Activated T-cell treated with anti-CD3 and anti-CD28 coated beads for 4 hours (primary cell): ENCODE measurements at places on chromosomes 4 and X.
A peak's percentile ranks its signal among the peaks of the same experiment; 100 is the strongest.

DNA sequence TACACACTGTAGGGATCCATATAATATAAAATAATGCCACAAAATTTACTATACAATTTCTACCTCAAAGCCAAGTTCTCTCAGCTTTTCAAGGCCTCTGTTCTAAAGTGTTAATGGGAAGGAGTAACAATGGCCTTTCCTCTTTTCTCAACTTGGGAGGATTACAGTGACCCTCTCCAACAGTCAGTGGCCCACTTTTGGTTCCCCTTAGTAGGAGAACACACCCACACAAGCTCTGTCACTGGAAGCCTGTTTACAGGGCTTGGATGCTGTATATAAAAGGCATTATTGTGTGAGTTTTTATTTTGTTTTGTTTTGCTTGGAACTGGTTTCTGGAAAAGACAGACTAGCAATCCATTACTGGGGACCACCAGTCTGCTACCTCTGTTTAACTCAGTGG, 1.8 kb downstream of the ARHGEF6 start:
- no peak for DNase-seq

DNA sequence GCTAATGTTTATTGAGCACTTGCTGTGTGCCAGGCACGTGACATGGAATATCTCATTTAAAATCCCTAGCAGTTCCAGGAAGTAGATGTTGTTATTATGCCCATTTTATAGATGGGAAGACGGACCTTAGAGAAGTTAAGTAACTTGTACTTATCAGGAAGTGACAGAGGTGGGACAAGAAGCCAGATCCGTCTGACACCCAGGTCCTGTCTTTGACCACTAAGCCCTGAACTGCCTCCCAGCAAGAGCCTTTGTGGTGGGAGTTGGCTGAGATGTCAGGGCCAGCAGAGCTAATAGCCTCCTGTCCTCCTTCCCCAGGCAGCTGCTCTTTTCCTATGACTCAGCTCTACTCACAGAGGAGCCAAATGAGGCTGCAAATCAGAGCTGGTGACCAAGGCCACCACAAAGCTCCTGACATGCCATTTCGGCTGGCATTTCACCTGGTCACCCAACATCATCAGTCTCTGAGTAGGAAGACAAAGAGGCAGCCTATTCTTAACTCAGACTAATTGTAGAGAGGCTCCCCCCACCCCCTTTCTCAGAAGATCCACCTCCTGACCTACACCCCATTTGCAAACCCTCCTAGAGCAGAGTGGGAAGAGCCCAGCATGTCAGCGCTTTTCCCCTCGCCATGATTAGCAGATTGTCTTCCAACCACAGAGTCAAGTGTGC, 175.1 kb upstream of the KIT start:
- DNase-seq = no peak

GRCh38 chrX:14359316-14359715, 170.0 kb upstream of the GLRA2 start:
- DNase-seq = no peak

GRCh38 chr4:61318431-61318830, 118.3 kb downstream of the ADGRL3 start:
- no peak for DNase-seq

GRCh38 chr4:53682196-53682595, 90.9 kb upstream of the LNX1 start:
- no peak for DNase-seq

DNA sequence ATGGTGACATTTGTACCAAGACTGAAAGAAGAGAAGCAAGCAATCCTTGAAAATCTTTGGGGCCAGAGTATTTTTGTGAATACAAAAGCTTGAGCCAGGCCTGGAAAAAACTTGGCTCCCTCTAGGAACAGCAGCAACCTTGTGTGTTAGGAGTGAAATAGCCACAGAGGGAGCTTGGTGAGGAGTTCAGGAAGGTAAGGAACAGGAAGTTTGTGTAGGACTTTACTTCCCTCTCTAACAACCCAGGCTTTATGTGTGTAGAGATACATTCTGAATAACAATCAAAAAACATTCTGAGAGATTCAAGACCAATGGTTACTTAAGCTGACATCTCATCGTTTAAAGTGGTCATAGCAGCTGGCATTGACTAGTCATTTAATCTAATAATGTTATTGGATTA, 668.5 kb downstream of the PCDH18 start:
- no peak for DNase-seq

DNA sequence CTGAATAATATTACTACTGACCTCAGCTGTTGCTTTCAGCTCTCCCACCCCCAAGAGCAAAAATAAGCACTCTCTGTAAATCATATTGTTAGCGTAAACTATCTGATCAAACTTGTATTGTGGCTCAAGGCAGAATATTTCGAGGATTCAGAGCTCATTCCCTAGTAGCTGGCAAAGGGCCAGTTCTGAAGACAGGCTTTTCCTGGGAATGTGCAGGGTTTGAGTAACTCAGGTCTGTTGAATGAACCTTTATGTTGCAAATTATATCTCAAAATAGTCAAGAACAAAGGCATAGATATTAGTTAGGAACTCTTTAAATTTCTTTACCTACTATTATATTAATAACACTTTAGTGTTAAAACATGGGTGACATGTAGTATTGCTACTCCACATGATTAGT, 454.9 kb downstream of the CCSER1 start:
- no peak for DNase-seq

- DNase-seq = peak; percentile 2
These were observed 65.6 kb downstream of the JAKMIP1 start for GRCh38 chr4:6134612-6135220.

- no peak for DNase-seq
These were observed 6.7 kb upstream of the LRBA start for GRCh38 chr4:151021637-151022334.

GRCh38 chr4:139919004-139919403, 235.0 kb downstream of the MAML3 start:
- DNase-seq = no peak

DNA sequence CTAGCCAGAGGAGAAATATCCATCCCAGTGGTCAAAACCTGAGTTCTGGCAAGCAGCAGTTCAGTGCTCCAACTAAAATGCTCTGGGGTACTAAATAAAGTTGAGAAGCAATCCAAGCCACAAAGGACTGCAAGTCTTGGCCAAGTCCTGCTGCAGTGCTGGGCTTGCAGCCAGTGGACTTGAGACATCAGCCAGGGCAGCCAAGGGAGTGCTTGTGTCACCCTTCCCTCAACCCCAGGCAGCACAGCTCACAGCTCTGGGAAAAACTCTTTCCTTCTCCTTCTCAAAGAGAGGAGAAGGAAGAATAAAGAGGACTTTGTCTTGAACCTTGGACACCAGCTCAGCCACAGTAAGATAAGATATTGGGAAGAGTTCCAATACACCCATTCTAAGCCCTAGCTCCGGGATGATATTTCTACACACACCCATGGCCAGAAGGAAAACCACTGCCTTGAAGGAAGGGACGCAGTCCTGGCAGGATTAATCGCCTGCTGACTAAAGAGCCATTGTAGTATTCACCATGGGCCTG, 99.8 kb downstream of the PTCHD1 start:
- DNase-seq = no peak

GRCh38 chr4:10982305-10982704, 297.7 kb upstream of the CLNK start:
- no peak for DNase-seq

DNA sequence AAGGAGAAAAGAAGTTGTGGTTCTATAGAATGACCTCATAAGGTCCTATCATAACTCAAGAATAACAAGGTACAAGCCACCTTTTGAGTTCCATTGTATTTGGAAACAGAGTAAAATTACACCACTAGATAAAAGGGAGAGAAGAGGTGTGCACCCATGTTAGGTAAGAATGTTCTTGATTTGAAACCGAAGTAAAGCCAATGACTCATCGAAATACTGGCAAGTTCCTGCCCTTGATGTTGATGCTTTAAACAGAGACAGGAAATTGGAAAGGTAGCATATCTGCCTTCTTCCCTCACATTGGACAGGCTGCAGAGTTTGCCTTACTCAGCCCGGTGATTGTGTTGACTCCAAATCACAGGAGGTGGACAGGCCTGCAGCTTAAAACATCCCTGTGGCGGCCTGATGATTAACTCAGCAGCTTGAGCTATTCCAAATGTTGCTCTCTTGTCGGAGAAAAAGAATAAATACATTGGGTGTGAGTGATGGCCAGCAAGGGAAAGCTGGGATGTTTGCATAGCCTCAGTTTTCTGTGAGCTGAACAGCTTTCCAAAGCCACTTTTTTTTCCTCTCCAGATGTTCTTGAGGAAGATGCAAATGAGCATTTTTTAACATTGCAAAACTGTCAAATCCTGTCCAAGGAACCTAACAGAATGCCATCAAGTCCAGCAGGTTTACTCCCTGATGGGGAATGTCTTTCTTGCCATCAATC, 321.1 kb downstream of the NKX6-1 start:
- DNase-seq = no peak
